ENCODE measurements at places on chromosomes 7 and 10.

- DNase-seq = no peak
Measured at GRCh38 chr7:27576360-27576944, 86.2 kb downstream of the HIBADH start.

DNA sequence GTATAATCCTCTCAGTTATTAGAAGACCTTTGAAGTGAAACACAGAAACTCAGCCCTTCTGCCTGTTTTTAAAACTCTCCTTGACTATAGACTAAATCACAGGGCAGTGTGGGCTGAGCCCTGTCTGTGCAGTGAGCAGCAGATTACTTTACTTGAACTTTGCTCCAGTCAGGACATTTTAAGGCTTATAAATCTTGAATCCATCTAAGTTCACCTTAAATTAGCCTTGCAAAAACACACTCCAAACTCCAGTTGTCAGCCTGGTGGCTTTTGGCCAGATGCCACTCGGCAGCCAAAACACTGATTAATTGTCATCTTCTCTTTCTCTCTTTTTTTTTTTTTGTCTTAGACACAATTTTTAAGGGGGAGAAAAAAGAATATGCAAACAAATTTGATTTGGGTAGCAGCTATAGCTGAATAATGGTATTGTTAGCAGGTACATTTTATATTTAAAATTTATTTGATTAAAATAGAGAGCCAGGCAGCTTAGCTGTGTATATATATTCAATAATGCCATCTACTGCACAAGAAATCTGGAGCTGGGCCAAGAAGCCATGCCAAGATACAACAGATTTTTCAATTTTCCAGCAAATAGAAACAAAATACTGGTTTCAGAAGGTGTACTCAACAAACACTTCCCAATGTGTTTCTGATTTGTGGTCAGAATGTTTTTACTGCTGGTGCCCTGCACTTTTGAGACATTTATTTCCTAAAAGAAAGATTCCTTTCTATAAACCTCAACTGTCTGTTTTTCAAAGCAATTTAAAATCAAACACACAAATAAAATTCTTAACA lies 247.7 kb downstream of the TFEC start:
- no peak for DNase-seq

DNA sequence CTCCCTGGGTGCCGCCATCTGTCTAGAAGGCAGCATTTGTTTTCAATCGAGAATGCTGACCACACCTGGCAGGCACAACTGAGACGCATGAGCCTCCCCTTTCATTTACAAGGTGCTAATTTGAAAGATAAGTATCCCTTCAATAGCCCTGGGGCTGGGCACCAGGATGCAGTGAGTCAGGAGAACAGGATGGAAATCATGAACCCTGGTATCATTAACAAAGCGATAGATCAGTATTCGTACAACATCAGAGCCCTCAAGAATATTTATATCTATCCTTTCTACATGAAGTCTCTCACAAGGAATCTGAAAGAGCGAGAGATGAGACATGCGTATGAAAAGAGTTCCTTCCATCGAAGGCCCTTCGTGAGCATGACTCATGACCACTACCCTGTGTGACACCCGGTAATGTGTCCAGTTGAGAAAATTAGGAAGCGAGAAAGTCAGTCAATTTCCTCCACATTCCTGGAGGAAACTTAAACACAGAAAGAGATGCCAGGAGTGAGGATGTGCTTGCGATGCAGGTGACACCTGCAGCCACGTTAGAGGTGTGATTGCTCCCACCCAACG lies 123.1 kb upstream of the PITRM1 start:
- no peak for DNase-seq

GRCh38 chr10:11910102-11910501 lies 86.9 kb downstream of the PROSER2 start:
- no peak for DNase-seq

DNA sequence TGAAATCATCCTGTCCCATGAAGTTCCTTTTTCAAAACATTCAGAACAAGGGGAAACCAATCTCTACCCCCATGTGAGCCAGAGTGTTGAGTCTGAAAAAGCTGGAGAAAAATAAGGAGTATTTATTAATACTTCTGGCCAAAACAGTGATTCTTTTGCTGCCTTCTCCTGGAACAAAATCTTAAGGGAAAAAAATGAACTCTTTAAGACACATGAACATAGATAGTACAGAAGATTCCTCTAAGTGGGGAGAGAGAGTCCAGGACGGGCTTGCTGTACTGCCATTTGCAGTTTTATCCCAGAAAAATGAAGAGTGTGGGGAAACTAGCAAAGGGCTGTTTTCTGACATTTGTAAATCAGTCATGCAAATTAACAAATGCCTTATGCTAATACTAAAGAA lies 173.4 kb upstream of the CELF2 start:
- no peak for DNase-seq

DNA sequence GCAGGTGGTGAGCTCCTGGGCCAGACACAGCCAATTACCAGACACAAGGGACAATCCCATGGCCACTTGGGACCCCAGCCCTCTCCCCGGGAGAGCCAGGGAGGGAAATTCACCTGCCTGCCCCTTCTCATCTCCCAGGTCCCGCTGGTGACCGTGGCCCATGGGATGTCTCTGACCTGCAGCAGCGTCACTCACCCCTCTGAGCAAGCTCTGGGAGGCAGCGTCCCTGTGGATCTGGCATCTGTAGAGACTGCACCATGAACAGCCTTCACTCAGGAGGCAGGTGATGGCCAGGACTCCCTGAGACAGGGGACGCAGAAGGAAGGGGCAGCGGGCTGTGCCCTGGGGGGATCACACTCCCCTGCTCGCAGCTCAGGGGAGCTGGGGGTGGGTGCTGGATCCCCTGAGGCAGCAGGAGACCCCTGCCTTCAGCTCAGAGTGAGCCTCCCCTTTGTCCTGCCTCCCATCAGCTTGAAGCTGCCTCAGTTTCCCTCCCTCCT lies 90.8 kb downstream of the FOXL3 start:
- no peak for DNase-seq

DNA sequence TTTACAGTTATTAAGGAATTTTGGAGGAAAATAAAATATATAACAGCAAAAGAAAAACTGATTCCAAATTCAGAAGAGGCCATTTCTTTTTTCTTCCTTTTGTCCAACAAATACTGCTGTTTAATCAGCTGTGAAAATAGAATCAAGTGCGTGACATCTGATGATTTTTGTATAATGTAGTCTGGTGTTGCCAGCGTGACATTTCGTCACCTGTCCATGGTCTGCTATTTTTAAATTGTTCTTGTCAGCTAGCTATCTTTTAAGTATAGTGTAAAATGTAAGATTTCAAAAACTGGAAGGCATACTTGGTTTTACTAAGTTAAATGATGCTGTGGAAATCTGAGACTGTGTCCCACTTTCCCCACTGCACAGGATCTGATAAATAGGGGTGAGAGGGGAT lies 105.9 kb downstream of the CPEB3 start:
- no peak for DNase-seq

- no peak for DNase-seq
Measured at GRCh38 chr7:23210506-23210905, 28.7 kb downstream of the NUP42 start.

DNA sequence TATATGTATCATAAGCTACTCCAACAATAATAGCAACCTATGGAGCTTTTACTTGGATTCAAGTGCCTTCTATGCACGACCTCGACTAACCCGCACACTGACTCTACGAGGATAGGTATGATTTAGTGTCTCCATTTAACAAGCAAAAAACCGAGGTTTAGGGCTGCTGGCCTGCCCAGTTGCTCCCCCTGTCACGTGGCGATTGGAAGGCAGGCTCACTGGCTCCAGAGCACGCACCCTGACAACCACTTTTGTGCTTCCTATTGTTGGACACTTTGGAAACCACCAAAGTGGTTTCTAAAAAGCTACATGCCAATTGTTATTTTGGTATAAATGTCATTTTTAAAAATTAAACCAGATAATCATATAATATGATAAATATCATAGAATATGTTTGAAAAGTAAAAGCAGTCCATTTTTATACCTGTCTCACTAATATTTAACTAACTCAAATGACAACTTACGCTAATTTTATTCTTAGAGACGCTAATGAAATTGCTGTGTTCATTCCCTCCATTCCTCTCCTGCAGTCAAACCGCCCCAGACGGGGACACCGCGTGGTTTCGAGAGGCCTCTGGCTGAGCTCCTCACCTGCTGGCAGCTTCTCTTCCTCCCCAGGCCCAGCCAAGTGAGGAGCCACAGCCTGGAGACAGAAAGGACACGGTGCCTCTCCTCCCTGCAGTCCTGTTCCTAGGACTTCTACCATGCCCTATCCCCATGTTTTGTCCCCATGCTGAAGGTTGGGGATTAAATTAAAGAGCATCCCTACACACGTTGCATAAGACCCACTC lies 22.2 kb upstream of the RHEB start:
- no peak for DNase-seq

DNA sequence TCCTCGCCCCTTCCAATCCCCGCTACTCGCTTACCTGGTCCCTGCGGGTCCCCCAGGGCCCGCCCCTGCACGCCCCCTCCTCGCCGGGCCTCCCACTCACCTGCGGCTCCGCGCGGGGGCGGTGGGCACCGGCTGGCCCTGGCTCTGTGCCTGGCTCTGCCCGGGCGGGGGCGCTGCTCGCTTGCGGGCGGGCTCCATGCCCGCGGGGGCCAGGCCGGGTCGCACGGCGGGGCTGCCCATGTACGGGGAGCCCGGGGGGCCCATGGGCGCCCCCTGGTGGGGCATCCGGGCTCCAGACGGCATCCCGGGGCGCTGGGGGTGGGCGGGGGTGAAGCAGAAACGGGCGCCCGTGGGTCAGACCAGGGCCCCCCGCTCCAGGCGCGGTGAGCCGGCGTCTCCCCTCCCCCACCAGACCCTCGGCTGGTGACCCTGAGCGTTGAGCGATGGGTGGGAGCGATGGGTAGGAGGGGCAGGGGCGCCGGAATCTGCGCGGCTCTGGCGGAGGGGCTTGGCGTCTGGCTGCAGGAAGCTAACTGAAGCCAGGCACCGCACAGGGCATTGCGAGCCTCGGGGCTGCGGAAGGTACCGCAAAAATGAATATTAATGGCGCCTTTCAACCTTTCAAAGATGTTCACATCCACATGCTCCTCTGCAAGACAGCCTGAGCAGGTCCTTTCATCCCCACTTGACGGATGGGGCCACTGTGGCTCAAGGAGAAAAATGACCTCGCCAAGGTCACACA lies 3.0 kb downstream of the SMARCD3 start:
- DNase-seq = peak; percentile 42

DNA sequence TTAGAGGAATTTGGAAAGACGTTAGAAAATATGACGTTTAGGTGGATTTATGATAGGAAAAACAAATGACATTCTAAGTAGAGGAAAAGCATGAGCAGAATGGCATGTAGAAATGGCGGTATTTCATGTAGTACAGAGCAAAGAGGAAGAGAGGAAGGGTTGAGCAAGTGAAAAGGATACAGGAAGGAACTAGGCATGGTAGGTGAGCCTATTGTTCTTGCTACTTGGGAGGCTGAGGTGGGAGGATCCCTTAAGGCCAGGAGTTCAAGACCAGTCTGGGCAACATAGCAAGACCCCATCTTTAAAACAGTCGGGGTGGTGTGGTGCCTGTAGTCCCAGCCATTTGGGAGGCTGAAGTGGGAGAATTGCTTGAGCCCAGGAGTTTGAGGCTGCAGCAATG lies 1.2 kb downstream of the GTPBP10 start:
- DNase-seq = no peak

GRCh38 chr10:86265895-86266259 lies 100.7 kb downstream of the GRID1 start:
- DNase-seq = no peak

DNA sequence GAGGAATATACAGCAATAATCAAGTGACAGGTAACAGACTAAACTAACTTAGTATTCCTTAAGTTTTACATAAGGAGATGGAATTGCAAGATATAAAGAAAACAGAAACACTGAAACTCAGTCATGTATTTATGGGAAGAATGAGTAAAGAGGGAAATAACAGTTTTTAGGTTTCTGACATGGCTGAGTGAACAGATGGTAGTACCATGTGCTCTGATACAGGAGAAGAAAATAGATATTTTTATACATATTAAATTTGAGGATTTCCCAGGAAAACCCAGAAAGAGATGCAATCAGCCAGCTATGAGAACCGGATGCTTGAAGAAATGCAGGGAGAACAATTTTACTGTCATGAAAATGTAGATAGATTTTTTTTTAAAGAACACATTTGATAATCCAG lies 669.5 kb upstream of the GRM3 start:
- no peak for DNase-seq

DNA sequence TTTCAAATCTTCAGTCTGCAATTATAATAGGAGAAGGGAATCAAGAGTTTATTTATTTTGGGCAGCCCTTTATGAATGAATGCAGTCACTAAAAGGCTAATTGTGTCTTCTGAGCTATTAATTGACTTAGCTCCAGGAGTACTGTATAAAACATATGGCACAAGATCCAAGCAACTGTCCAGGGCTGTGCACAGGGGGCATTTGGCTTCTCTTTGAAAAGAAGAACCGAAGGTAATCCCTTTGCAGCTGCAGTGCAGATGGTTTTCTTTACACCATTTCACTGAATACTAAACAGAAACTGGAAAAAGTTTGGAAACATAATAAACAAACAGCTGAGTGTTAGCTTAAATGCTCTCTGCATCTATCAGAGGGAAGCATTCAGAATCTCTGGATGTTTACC lies 282.6 kb upstream of the LRRN3 start:
- no peak for DNase-seq

GRCh38 chr7:112162142-112162766 lies 43.9 kb downstream of the DOCK4 start:
- no peak for DNase-seq

DNA sequence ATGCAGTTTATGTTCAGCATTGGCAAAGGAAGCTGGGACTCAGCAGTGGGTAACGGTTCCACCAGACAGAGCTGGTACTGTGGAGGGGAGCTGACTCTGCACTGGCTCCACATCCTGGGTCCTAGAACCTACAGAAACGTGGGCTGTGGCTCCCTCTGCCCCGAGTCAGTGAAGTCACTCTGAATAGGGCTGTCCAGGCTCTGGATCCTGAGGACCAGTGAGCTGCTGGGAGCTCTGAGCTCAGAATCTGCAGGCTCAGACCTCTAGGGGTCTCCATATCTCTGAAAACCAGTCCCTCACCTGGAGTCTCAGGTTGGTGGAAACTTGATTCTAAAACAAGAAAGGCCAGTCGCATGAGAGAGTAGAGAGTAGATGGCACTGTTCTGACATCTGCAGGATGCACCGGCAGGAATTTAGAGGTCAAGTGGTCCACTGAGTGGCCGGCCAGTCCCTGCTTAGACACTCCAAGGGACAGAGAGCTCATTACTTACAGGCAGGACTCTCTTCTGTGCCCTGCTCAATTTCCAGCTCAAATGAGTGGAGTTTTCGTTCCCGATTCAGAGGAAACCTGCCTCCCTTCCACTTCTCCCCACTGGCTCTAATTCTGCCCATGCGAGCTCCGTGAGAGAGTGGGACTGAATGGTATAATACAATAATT lies 18.6 kb downstream of the NPFFR1 start:
- no peak for DNase-seq

DNA sequence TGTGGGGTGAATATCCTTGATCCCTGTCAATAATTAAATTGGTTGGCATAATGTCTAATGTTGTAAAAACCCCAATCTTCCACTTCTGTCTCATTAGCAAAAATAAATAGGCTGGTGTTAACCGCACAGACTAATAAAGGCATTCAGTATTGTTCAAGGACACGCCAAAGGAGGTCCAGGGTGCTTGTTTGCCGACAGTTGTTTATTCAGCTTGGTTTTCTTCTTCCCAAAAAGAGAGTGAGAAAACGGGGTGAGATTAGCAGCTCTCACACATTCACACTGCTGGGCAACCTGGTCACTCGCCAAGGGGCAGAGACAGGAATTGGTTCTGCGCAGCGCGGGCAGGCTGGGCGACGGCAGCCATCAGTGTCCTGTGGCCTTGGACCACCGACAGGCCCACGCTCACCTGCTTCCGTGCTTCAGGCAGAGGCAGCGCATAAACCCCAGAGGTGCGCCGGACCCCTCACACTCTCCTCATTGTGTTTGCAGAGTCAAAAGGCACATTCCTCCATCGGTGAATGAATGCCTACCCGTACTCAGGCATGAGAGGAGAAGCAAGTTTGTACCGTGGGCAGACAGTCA lies 26.2 kb upstream of the LMBR1 start:
- no peak for DNase-seq

Measured in stimulated activated CD8-positive, alpha-beta memory T cell treated with anti-CD3 and anti-CD28 coated beads, Interleukin-4, amount 100 ng/mL, for 1 hour (primary cell).